ENCODE measurements at places on chromosomes 7 and 10.

- no peak for DNase-seq
Measured at GRCh38 chr10:102800611-102801335, 36.4 kb downstream of the CYP17A1 start.

- no peak for DNase-seq
Measured at GRCh38 chr10:101529725-101530553, 58.1 kb downstream of the POLL start.

DNA sequence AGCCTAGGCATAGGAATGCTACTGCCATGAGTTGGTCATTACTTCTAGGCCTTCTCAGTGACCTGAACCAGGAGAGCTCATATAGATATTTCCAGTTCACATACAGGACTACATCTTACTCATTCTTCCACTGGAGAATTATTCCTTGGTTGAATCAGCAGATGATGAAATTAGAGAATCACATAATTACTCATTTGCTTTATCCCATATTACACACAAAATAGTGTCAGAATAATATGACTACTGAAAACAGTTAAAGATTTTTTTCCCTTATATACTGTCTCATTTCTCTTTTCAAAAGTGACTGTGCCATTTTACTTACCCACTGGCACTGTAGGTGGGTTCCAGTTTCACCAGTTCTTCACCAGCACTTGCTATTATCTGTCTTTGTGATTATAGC is 18.5 kb downstream of the BMS1 start:
- no peak for DNase-seq

DNA sequence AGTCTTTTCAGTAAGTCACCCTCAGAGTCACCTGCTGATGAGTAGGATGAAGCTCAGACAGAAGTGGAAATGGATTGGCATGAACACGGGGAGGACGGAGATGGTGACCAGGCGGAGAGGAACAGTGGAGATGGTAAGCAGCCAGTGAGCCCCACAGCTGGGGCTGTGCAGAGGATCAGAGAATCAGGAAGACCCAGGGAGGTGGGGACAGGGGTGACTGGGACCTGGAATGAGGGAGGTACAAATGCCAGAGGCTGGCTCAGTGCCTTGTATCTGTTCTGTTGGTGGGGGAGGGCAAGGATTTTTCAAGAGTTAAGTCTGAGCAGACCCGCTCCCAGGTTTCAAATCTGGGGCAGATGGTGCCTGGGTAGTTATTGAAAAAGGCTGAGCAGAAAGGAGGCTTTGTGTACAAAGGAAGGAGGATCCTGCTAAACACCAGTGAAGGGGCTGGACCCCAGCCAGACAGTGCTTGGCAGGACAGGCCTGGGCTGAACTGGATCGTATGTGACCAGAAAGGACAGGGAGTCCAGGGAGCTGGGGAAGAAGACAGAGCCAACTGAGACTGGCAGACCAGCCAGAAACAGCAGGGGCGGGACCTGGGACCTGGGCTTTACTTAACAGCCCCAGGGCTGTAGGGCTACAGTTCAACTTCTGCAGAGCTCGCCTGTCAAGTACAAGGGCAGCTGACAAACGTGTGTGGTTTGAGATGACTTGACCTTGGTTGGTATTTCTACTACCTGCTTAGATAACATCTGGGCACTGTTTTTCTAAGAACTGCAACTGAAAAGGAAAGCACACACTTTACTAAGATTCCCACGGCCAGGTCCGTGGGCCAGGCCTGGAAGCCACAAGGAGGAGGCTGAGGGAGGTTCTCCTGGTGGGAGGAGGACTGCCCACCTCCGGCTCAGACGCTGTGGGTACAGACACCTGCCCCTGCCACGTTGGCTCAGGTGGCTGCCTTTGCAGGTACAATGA is 13.2 kb upstream of the FRMPD2 start:
- no peak for DNase-seq

GRCh38 chr10:108208038-108208437 is 1043.5 kb upstream of the SORCS1 start:
- DNase-seq, result no peak

GRCh38 chr7:44430054-44430453 is 60.4 kb downstream of the NUDCD3 start:
- DNase-seq, result no peak

DNA sequence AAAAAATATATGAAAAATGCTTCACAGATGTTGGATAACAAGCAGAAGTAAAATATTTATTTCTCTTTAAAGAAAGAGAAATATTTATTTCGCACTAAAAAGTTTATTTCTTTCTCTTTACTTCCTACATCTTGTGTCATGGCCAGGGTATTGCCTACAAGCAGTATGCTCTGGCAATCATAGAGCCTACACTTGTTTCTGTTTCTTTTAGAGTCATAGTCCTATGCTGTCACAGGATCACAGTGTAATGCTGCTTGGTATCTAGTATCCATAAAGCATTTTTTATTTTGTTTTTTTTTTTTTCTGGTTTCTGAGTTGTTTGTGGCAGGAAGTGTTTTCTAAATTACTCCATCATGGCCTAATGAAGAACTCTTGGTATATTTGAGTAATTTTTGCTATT is 116.0 kb downstream of the ATRNL1 start:
- no peak for DNase-seq

GRCh38 chr7:12091231-12091630 is 119.9 kb upstream of the TMEM106B start:
- DNase-seq, result no peak

GRCh38 chr10:44788147-44789129 is 122.7 kb upstream of the TMEM72 start:
- no peak for DNase-seq

GRCh38 chr10:35726846-35727245 is 84.8 kb upstream of the FZD8 start:
- DNase-seq, result no peak

DNA sequence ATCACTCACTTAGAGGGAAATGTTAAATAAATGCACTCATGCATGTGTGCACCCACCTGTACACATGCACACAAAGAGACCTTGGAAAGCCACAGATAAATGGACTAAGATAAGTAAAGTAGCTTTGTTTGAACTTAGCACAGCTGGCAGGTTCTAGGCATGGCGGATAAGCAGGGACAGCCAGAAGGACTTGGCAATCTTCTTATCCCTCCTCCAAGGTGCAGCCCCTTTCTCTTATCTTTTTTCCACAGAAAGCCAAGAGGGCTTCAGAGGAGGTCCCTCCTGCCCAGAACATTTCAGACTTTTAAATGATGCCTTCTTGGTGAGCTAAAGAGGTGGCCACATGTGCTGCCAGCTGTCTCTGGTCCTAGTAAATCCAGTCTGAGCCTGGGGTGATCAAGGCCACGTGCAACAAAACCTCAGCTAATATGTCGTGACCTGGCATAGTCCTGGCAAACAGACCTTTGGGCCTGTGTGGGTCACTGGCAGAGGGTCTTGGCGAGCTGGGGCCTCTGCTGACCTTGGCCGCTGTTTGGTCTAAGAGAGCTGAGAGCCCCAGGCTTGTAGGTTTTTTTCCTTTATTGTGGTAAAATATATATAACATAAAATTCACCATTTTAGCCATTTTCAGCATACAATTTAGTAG is 43.2 kb upstream of the SLC35B4 start:
- DNase-seq, result no peak

All from kidney (tissue), 22 donors.